ENCODE measurements at places on chromosomes 6 and 20.
A peak's percentile ranks its signal among the peaks of the same experiment; 100 is the strongest.

GRCh38 chr6:159577564-159577963, 115.5 kb downstream of the SOD2 start:
- no peak for DNase-seq

GRCh38 chr6:153790048-153790447, 249.0 kb upstream of the OPRM1 start:
- DNase-seq = no peak

GRCh38 chr6:106118835-106119431, 32.8 kb downstream of the PRDM1 start:
- no peak for DNase-seq

- no peak for DNase-seq
Measured at GRCh38 chr6:150182460-150183078, 39.7 kb downstream of the PPP1R14C start.

DNA sequence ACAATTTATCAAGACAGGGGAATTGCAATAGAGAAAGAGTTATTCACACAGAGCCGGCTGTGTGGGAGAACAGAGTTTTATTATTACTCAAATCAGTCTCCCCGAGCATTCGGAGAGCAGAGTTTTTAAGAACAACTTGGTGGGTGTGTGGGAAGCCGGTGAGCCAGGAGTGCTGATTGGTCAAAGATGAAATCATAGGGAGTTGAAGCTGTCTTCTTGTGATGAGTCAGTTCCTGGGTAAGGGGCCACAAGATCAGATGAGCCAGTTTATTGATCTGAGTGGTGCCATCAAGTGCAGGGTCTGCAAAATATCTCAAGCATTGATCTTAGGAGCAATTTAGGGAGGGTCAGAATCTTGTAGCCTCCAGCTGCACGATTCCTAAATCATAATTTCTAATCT, 50.0 kb upstream of the ECI2 start:
- no peak for DNase-seq

- no peak for DNase-seq
Measured at GRCh38 chr6:7260291-7261031, 52.5 kb downstream of the SSR1 start.

DNA sequence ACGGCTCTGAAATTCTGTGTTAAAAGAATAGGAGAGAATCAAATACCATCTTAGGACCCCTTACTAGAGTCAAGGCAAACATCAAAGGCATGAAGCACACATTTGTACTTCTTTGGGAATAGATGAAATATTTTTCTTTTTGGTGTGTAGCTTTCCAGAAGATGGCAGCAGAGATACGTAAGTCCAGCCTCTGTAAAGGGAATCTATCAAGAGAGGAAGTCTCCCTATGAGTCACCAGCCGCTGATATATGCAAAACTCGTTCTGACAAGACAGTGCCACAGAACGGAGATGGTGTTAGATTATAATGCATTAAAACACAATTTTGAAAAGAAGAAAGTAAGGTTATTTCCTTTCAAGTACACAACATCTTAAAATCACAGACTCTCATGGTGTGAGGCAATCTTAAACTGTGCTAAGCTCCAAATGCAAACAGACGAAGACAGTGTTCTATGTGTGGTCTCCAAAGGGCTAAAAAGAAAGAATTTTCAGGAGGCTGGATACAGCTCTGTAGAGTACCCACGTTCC, 120.0 kb upstream of the AGPAT4 start:
- DNase-seq = peak; percentile 21

DNA sequence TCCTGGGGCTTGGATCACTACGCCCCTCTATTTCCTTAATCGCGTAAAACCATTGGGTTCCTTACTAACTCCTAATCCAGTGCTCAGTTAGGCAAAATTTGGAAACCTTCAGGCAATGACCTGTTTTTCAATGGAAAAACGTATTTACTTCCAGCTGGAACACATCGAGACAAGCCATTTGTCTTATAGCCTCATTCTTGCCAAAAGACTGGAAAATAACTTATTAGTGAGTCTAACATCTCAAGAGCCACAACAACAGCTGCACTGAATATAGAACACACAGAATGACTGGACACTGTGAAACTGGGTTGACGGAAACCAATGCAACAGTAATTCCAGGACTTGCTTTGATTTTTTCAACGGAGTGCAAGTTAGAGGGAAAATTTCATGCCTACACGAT, 125.2 kb upstream of the MAP3K7 start:
- no peak for DNase-seq

GRCh38 chr20:12067686-12068085, 150.0 kb downstream of the BTBD3 start:
- no peak for DNase-seq

DNA sequence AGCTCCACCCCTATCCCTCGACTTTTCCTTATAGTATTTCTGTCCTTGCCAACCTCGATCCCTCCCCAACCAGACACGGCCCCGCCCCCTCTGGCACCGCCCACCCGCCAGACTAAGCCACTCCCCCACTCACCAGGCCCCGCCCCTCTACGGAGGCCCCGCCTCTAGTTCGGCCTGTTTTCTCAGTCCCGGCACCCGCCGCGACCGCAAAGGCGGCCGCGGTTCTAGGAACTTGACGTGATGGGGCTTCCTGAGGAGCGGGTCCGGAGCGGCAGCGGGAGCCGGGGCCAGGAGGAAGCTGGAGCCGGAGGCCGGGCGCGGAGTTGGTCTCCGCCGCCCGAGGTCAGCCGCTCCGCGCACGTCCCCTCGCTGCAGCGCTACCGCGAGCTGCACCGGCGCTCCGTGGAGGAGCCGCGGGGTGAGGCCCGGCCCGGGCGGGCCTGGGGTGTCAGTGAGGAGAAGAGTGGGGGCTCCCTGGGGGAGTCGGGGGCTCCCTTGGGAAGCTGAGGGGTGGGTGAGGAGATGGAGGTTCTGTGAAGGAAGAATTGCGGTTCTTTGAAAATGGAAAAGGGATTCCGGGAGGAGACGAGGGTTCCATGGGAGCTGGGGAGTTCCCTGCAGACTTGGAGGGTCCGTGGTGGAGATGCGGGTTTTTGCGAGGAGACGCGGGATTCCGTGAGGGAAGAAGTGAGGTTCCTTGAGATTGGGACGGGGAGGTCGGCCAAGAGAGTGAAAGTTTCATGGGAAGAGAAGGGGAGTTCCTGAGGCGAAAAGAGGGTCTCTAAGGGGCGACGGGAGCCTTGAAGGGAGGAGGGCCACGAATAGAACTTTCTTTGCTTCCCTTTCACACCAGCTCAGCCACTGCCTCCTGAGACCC, at the start of gene ACSS2:
Gene ACSS2, plus strand, starts transcription at position 207 of the 877 bp plus-strand sequence. Its CDS starts 34 bp downstream, at position 241.
- peak; percentile 98 for DNase-seq

GRCh38 chr6:89217299-89217910, at the start of gene GABRR1:
TSS of gene GABRR1 (minus strand) at chr6:89217358. CDS start at chr6:89217322, 36 bp downstream.
- no peak for DNase-seq

All from T-helper 9 cell (primary cell).